M059J (cell line): ENCODE measurements at places on chromosomes 5 and 9.

DNA sequence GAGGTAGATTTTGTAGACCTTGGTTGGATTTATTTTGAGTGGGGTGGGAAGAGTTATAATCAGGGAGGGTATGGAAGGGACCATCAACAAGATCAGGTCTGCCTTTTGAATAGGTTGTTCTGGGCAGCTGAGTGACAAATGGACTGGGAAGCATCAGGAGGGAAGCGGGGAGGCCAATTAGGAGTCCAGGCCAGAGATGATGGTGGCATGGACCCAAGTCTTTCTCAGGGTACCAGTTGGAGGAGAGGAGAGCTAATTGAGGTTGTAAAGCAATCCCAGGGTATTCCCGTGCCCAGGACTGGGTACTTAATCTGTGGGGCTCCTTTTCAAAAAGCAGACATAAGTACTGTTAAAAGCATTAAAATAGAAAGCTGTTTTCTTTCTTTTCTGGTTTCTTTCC is 88.9 kb downstream of the ARHGAP26 start:
- no peak for DNase-seq

- no peak for DNase-seq
Measured at GRCh38 chr5:180197016-180197702, 11.9 kb downstream of the RASGEF1C start.

DNA sequence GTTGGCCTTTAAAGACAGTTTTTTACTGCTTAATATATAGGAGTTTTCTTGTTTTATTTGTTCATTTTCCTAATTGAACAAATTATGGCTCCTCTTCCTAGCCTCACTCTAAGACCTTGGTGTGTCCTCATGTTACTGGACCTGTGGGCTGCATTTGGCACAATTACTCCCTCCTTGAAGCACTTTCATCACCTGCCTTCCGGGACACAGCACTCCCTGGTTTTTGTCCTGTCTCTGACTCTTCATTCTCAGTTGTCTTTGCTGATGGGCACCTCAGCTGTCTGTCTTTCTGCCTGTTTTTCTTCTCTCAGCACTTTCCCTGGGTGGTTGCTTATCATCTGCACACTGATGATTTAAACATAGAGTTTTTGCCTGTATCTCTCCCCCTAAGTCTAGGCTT is 13.6 kb downstream of the GTF3C4 start:
- DNase-seq, result no peak

DNA sequence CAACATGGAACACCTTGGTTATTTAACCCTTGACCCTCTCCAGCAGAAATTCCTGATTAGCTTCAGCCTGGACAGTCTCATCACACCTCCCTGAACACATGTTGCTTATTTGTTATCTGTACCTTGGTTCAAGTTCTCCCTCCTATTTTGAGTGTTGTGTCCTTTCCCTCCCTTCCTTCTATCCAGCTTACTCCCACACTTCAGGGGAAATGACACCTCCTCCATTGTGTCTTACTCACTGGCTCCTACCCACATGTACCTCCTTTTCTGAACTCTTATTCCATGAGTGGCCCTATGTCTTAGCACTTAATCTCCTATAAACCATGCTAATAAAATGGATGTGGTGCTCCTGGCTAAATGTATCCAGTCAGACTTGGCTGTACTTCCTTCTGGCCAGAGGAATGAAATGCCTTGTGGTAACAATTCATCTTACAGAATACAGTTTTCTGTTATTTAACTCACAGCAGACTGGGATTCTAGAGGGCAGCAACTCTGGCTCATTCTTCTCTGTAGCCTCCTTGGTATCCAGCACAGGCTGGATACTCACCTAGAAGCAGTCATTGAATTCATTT is 11.2 kb downstream of the LIX1 start:
- DNase-seq, result peak; percentile 17

DNA sequence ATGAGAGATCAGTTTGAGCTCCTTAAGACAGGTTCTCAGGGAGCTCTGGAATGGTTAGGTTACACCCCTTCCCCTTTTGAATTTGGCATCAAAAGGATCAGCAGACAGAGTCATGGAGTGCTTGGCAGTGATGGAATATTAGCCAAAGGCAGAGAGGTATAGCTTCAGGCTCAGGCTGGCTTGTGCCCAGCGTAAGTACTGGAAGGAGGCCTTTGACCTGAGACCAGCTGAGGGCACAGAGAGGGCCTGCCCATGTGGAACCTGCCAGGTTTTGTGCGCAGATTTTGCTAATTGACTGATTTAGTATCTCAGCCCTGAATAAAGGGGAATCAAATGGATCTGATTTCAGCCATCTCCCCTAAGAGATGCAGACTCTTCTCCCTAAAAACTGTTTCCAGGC is 81.5 kb downstream of the RGS3 start:
- no peak for DNase-seq

DNA sequence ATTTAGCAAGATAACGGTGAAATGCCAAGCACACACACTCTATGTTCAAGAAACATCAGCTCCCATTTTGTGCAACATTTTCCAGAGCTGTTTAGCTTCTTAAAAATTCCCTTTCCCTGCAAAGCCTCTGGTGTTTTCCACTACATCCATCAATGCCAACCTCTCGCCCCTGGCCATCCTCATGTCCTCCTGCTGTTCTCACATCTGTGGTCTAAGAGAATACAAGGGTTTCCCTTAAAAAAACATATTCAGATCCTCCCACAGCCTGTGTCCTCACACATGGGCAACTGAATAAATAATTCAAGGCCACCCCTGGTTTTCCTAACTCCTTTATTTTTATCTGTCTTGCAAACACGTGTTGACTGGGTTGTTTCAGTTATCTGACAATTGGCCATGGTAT is 70.3 kb downstream of the PAPPA start:
- DNase-seq, result no peak

- no peak for DNase-seq
Measured at GRCh38 chr9:124006448-124007361, 4.9 kb upstream of the LHX2 start.

GRCh38 chr9:76218886-76219445 is 175.3 kb downstream of the RFK start:
- no peak for DNase-seq

DNA sequence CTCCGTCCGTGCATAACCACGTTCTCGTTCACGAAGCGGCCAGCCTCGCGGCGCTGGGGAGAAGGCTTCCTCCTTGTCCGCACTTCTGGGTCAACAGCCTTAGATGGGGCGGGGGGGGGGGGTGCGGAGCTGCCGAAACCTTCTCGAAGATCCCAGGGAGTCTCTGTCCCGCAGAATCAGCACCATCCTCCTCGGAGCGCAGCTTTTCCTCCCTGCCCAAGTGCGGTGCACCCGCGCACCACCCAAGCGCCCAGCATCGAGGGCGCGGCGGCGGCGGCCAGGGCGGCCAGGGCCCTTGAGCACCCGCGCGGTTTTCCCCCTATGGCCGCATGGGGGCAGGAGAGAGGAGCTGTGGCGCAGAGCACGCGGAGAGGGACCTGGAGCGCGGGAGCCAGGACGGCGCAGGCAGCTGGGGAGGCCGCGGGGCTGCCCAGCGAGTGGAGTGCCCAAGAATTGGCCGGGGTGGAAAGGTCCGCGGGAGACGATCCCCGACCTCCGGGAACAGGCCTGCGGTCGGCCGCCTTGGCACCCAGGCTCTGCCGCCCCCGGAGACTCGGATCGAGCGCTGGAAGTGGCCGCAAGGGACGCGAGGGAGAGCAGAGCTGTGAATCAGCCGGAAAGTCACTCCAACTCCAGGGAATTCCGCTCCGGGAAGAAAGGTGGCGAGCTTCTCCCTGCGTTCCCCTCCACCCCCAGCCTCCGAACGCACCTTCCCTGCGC is 43.1 kb downstream of the TMEM174 start:
- DNase-seq, result peak; percentile 83

DNA sequence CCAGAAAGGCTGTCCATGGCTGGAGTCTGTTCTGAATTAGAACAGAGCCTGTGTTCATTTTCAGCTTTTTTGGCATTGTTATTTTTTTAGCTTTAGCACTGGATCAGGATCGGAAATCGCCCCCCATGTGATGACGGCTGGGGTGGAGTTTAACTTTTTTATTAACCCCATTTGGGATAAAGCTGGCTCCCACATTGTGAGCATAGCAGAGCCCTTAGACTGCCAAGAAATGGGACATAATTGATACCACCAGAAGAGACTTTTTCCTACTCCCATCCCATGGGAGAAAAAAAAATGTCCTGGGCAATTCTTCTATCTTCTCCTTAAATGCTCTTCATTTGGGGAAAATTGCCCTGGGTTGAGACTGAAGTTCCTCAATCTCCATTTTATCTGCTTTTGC is 52.4 kb downstream of the SLIT3 start:
- DNase-seq, result no peak

DNA sequence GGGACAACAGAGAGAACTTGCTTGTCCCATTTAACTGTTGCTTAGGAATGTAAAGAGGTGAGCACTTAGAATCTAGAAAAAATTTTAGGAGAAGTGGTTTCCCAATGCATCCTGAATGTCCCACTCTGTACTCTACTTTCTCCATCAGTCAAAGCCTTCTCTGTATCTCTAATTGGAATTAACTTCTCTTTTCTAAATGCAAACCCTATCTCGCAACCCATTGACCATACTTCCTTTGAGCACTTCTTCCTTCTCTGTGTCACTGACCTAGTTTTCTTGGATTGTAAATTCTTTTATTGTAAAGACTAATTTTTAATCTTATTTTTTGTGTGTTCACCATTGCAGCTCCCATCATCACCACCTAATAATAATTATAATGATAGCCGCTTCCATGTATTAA is 33.3 kb downstream of the ADRB2 start:
- no peak for DNase-seq

GRCh38 chr9:78510035-78510434 is 213.1 kb downstream of the PSAT1 start:
- DNase-seq, result no peak

- DNase-seq, result no peak
Measured at GRCh38 chr5:142134331-142135010, 25.9 kb downstream of the NDFIP1 start.

- DNase-seq, result no peak
Measured at GRCh38 chr9:119859128-119859527, 489.9 kb upstream of the BRINP1 start.

DNA sequence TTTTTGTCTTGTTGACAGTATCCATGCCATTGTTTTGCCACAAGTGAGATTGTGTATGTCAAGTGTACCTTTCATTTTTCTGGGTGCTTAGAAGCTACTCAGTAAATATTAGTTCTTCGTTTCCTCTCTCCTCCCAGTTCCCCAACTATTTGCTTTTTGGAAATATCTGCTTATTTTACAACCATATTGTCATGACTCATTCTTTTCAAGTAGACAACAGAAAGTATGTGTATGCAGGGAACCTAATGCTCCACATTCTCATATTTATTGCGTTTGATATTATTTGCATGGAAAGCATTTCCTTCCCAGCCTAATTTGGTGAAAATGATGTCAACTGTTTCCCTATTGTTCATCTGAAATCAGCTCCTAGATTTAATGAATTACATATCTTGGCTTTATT is 483.7 kb upstream of the RIOK2 start:
- DNase-seq, result no peak

- no peak for DNase-seq
Measured at GRCh38 chr9:111985315-111985714, 88.7 kb downstream of the UGCG start.

DNA sequence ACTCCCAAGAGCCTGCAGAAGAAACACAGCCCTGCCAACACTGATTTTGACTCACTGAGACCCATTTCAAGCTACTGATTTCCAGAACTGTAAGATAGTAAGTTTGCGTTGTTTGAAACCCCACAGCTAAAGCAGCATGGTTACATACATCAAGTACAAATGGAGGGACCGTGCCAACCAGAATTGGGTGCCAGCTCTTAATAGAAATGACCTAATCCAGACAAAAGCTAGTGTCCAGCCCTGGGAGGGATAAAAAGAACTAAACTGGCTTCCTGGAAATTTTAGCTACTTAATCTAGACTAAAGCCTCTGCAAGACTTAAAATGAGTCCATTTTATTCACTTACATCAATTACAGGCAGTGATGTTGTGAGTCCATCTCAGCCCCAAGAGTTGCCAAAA is 122.6 kb downstream of the ADAMTS12 start:
- peak; percentile 25 for DNase-seq

DNA sequence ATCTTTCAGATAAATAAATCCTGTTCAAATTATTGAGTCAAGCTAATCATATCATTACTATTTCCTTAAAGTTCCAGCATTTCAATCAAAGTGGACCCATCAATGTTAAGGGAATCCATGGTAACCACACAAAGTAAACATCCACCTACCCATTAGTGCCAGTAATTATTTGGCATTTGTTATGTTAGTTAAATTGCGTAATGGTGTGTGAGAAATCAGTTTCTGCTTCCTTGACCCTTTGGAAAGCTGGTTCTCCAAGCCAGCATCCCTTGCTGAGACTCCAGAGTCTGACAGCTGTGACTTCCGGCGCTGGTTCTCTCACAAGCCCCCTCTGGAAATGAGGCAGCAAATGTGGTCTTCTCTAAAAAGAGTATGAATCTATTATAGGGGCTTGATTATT is 308.6 kb upstream of the EFNA5 start:
- DNase-seq, result peak; percentile 68

- DNase-seq, result no peak
Measured at GRCh38 chr9:37880916-37881479, 22.9 kb downstream of the SLC25A51 start.

DNA sequence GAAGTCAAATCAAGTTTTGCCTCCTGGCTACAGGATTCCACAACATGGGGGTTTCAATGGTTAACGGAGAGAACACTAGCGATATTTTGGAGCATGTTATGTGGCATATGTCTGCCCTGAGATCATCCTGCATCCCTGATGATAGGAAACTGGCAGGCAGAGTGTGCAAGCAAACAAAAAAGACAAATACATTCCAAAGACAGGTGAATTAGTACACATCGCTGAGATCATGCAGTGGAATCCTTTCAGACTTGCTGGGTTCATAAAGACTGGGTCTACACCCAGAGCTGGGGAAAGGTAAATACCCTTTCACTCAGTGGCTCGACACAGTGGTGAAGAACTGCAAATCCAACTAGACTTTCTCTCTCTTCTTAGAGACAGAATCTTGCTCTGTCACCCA is 286.5 kb downstream of the EFNA5 start:
- no peak for DNase-seq

DNA sequence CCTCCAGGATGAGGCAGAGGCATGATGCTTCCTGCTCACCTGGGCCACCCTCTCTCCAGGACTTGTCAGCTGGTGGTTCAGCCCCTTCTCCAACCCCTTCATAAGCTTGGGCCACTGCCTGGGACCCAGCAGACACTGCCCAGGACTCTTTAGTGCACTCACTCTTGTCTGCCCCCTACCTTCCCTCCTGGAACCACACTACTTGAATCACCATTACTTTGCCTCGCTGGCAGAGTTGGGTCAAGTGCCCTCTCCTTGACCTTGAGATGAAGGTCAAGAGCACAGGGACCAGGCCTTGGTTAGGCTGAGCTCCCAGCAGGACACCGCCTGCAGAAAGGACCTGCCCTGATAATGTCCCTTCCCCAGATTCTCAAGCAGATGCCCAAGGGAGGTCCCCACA is 8.5 kb upstream of the ENDOG start:
- no peak for DNase-seq

DNA sequence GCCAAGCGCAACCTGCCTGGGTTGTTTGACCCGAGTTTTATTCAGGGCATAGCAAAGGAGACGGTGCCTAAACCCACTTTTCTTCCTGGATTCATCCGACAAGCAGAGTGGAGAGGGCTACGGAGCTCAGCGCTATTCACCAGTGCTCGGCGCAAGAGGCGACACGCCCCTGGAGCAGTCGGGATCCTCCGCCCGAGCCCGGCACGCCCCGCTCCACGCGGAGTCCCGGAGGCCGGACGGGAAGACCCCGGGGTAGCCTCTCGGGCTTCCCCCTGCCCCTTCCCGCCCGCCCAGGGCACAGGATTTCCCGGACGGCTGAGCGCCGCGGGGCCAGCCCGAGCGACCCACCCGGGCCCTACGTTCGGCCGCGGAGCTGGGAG is 427 bp downstream of the SERINC5 start:
- DNase-seq, result peak; percentile 63
